RCC 7860 (cell line): ENCODE measurements at places on chromosomes 3 and 15.

DNA sequence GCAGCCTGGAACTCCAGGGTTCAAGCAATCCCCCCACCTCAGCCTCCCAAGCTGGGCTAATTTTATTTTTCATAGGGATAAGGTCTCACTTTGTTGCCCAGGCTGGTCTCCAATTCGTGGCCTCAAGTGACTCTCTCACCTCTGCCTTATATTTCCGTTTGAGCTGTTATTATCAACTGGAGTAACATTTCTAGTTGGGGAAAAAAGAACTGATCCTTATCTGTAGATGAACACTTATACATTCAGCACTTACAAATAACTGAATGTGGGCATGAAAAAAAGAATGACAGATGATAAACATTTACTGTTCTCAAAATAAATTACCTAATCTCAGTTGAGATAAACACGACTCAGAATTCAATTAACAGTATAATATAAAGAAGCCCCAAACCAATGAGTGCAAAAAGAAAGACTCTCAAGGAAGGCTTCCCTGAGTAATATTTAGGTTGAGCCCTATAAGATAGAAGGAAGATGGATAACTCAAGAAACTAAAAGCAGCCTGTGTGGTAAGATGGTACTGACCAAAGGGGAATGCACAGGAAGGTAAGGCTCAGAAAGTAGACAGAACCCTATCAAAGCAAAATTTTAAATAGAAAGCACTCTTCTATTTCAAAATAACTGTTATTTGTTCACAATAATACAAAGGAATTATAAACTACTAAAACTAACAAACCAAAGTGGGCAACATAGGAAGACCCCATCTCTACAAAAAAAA, 11.8 kb downstream of the UBE3A start:
- no peak for DNase-seq

DNA sequence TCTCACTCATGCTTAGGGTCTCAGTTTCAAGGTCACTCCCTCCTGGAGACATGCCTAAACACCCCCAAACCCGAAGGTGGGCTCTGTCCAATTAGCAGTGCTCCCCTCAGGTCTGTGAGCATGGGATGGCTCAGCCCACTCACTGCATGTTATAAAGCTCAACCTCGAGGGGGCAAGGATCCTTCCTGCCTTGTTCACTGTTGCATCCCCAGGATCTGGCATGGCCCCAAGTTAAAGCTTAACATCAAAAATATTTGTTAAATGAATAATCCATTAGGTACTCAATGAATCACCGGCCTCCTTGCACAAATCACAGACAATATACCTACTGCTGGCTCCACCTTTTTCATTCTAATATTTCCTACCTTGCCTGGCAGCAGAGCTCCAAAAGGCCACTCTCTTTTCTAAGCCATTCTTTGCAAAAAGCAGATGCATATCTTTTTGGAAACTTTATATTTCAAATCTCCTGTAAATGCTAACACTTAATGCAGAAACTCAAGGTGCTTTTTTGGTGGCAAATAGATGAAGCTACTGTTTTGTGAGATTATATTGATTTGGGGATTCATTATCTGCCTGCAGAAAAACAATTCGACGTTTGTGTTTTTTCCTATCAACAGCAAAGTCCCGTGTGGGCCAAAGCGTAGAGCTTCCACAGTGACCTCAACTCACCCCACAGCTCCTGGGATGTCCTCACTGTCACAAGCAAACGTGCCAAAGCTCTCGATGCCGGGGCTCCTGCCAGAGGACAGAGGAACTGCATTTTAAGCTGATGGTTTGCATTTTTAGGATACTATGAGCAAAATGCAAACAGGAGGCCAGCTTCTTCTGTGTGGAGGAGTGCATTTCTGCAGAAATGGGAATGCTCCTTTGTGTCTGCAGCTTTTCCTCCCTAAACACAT, 35.4 kb downstream of the PCOLCE2 start:
- peak; percentile 92 for DNase-seq

- DNase-seq = no peak
Observed at GRCh38 chr3:43061101-43061895, 44.6 kb downstream of the POMGNT2 start.

- DNase-seq = no peak
Observed at GRCh38 chr3:51946796-51947195, 4.6 kb downstream of the PARP3 start.

- no peak for DNase-seq
Observed at GRCh38 chr3:30167541-30168011, 438.8 kb upstream of the TGFBR2 start.

DNA sequence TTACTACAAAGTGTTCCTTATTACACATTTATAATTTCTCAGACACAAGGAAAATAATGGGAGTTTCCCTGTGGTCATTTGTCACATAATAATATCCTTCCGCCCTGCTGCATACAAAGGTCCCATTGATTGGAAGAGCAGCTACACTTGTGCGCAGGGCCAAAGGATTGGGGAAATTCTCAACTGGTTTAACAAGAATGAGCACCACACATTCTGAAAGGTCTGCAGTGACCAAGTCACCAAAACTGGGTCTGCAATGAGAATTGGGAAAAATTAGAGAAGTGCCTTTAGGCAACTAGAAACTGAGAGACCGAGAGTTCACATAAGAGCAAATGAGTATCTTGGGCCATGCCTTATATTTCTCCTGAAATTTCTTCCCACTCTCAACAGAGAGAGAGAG, 98.2 kb upstream of the NR2F2 start:
- DNase-seq = no peak

GRCh38 chr15:76183930-76184649, 124.3 kb downstream of the TMEM266 start:
- no peak for DNase-seq

DNA sequence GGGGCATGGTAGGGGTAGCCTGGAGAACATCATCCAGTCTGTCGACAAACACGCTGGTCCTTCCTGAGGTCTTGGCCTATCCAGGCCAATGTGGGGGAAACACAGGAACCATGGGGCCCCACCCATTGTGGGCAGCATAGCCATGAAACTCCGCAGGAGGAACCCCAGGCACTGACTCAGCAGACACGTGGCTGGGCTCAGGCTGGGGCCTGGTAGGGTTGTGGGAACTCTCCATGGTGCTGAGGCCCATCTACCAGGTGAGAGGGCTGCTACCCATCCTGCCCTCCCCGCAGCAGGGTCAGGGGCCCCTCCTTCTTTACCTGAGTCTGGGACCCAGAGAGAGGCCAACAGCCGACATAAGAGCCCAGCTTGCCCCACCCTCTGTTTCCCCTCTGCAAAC, 22.6 kb upstream of the CACNA2D2 start:
- peak; percentile 22 for DNase-seq

- DNase-seq = no peak
Observed at GRCh38 chr3:43710607-43711006, 19.9 kb downstream of the ABHD5 start.

DNA sequence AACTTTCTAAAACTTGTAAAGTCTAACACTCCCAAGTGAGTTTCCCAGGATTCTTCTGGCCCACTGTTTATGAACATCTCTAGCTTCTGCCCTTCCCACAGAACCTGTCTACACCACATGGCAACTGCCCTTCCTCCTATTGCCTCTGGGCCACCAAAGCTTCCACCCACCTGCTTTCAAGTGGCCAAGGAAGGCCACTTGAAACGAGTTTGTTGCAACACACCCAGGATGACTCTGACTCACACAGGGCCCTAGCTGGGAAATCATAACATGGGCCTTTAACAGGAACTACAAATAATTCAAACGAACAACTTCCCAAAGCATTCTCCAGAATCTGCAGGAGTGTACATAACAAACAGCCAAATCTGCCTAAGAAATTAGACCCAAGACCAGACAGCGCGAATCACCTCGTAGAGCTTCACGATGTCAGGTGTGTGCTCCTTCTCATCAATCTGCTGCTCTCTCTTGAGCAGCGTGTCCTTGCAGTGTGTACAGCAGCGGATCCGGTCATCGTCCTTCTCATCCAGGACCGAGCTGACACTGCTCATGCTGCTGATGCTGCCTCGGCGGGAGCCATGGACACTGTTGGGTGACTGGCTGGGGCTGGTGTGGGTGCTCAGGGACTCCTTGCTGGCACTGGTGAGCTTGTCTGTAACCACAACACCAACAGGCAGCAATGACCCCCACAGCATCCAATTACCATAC, 16.8 kb downstream of the RBSN start:
- DNase-seq = no peak

DNA sequence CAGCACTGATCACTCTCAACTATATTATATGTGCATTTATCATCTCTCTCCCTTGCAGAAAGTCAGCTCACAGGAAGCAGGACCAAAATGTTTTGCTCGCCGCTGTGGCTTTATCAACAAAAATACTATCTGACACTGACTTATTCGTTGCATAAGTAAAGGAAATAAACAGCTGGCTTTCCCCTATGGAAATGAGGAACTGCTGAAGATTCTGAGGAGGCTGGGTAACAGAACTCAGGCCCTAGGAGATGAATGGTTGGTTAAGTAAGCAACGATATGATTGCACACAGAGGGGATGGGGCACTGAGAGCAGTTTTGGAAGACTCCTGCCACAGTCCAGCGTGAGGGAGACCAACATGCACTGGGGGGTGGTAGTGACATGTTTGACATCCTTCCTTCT, 181.1 kb downstream of the STT3B start:
- no peak for DNase-seq

DNA sequence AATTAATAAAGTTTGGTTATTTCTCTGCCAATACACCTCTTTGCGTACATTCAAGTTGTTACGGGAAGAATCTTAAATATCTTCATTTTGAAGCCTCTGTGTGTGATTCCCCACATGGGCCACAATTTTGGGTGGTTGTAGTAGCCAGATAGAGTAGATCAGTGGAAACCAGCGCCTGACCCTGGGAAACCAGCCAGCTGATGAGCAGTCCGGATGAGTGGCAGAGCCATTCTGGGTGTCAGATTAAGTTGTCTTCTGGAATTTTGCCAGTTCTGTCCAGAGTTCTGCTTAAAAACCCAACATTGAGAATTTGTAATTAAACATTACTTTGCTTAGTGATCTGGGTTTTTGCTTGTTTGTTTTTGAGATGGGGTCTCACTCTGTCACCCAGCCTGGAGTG, 49.7 kb downstream of the MRPS25 start:
- no peak for DNase-seq

GRCh38 chr3:137294839-137295238, 337.1 kb downstream of the IL20RB start:
- no peak for DNase-seq

DNA sequence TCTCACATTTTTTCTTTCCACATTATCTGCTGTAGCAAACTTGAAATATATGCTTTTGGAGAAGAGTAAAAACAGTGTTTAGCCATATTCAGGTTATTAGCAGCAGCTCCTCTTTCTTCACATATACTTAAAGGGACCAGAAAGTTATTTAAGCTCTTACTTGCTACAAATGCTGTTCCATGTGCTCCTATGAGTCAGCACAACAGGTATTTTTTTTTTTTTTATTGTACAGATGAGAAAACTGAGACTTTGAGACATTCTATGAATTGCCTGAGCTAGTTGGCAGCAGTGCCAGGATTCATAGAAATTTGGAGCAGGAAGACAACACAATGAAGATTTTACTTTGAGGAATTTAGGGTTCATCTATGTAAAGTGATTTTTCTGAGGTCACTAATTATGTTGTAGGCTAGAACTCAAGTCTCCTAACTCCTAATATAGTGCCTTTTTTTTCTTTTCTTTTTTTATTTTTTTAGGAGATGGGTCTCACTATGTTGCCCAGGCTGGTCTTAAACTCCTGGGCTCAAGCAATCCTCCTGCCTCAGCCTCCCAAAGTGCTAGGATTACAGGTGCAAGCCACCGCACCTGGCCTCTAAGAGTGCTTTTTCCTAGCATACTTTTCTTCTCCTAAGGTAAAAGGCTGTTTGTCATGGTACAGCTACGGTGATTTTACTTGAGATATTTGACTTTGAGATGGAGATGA, 23.6 kb downstream of the SETD5 start:
- peak; percentile 5 for DNase-seq

- DNase-seq = peak; percentile 53
Observed at GRCh38 chr15:73873889-73874511, 636 bp downstream of the TBC1D21 start.

GRCh38 chr3:177465257-177465642, 268.0 kb upstream of the TBL1XR1 start:
- no peak for DNase-seq
